ENCODE measurements at places on chromosomes 4 and X. TPM values are rescaled to one million over a fixed set of nuclear protein-coding genes. Genes with fewer than 3 reads are reported as not detected.

- DNase-seq, result no peak
These were observed 7.5 kb downstream of the SH3KBP1 start for GRCh38 chrX:19879735-19880378.

DNA sequence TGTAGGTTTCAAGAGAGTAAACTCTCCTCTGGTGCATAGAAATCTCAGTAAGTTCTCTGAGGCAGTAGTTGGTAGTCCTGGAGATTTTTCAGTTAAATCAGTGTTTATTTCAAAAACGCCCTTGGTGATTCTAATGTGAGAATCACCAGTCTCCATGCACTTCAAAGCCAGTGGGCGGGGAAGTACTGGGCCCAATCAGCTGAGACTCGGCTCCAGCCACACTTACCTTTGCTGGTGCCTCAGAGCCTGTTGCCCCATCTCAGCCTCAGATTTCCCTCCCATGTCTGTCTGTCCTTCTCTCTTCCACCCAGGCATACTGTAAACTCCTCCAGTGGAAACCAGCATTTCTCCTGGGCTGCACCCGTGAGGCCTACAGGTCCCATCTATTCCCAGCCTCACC is 7.4 kb upstream of the MGST2 start:
- no peak for DNase-seq

- DNase-seq, result no peak
These were observed 29.4 kb upstream of the CENPU start for GRCh38 chr4:184763150-184763780.

GRCh38 chrX:122586831-122587230 is 597.2 kb upstream of the GRIA3 start:
- DNase-seq, result no peak

GRCh38 chrX:40005292-40006011 is 92.3 kb downstream of the BCOR start:
- DNase-seq, result no peak

DNA sequence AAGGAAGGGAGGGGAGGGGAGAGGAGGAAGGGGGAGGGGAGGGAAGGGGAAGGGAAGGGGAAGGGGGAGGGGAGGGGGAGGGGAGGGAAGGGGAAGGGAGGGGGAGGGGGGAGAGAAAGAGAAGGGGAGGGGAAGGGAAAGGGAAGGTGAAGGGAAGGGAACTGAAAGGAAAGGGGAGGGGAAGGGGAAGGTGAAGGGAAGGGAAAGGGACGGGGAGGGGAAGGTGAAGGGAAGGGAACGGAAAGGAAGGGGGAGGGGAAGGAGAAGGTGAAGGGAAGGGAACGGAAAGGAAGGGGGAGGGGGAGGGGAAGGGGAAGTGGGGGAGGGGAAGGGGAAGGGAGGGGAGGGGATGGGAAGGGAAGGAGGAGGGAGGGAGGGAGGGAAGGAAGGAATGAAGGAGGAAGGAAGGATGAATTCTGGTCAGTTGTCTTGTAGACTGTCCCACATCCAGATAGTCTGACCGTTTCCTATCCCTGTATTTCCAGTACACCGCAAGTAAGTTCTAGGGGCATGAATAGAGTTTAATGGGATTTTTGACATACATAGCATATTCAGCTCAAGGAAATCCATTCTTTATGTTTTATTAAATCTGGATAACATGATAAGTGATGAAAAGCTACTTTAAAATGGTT is 20.4 kb downstream of the HERC5 start:
- no peak for DNase-seq

- DNase-seq, result no peak
These were observed 90.4 kb upstream of the RASGEF1B start for GRCh38 chr4:81562093-81562492.

GRCh38 chr4:145937971-145938611 is 532 bp downstream of the ZNF827 start:
- DNase-seq, result no peak

DNA sequence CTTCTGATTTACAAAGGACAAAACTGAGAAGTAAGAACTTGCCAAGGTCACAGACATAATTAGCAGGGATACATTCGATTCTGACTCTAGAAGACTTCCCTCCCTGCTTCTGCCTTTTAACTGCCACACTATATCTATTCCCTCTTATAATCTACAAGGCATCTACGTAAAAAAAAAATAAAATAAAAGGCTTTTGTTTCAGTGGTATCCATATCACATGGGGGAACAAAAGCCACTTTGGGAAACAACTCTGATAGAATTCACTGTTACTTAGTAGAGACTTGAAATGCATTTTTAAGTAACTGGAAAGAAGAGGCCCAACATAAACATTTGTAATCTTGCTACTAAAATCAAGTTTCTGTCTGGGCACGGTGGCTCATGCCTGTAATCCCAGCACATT is 247.2 kb downstream of the SCFD2 start:
- no peak for DNase-seq

GRCh38 chrX:64204701-64205440 is 637 bp downstream of the AMER1 start:
- no peak for DNase-seq

DNA sequence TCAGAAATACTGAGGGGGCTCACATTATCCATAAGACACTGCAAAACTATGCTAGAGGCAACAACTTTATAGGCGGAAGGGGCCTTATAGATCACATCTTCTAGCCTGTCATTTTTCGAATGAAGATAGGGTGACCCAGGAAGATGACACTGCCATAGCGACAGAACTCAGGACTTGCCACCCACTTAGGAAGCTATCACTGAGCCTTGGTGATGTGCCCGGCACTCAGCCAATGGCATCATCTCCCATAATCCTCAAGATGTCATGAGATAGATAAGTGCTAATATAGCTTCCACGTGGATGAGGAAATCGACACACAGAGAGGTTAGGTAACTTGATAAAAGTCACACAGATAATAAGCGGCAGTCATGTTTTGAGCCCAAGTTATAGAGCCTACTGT is 346.6 kb downstream of the DHX15 start:
- no peak for DNase-seq

GRCh38 chrX:127038065-127038464 is 218.5 kb downstream of the PRR32 start:
- DNase-seq, result no peak

DNA sequence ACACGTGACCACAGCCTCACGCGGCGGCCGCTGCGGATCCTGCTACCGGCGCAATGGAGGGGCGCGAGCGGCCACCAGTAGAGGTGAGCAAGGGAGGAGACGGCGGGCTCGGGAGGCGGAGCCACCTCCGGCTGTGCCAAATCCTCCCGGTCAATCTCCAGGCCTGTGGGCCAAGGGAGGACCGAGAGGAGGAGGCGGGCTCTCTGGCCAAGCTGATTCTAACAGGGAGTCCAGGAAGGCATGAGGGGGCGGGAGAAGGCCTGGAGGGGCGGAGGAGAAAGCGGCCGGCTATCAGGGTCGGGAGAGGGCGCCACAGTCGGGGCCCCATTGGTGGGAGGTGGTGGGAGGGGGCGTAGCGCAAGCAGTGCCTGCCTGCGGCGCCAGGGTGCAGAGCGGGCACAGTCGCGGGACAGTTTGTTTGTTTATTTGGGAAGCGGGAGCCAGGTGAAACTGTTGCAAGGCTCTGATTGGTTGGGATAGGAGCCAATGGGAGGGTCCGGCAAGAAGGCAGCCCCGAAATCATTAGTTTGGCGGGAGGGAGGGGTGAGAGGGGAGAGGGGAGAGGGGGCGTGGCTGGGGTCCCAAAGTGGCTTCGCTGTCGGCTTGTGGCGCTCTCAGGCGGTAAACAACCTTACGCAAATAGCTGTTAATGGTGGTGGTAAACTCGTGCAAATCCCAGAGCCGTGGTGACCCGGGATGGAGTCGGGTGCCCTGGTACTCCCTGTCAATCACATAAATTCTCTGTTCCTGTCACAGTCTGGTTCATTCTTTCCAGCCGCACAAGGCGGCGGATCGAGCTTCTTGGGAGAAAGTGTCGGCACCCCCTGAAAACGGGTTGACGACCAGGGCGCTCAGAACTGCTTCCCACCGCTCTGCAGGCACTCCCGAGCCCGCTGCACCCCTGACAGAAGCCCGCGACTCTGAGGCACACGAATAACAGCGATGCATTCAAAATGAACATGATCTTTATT is at the start of gene IRS4:
Gene IRS4, minus strand, starts transcription at position 55 of the 971 bp plus-strand sequence.
- DNase-seq, result no peak

GRCh38 chrX:39728025-39728424 is 369.7 kb downstream of the BCOR start:
- no peak for DNase-seq

GRCh38 chr4:186037692-186038658 is 31.0 kb upstream of the TLR3 start:
- no peak for DNase-seq

DNA sequence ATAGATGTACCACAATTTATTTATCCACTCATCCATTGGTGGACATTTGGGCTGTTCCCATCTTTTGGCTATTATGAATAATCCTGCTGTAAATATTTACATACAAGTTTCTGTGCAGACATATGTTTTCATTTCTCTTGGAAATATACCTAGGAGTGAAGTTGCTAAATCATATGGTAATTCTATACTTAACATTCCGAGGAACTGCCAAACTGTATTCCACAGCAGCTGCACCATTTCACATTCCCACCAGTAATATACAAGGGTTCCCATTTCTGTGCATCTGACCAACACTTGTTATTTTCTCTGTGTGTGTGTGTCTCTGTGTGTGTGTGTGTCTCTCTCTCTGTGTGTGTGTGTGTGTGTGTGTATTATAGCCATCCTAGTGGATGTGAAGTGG is 15.4 kb upstream of the DOCK11 start:
- DNase-seq, result no peak

GRCh38 chr4:189364032-189364449 is 576.6 kb upstream of the FRG1 start:
- DNase-seq, result no peak

- DNase-seq, result no peak
These were observed 9.2 kb downstream of the CTSO start for GRCh38 chr4:155944516-155944915.

GRCh38 chrX:100407147-100407783 is 2.8 kb downstream of the PCDH19 start:
- DNase-seq, result no peak

CFP gene
- total RNA-seq, result 1.1 TPM

BEND4 gene
- total RNA-seq, result not detected

RBM47 gene
- 40.2 TPM for total RNA-seq

GABRG1 gene
- total RNA-seq, result not detected

IGFBP7 gene
- total RNA-seq, result 152 TPM

GAB3 gene
- 0.95 TPM for total RNA-seq

SYNPO2 gene
- total RNA-seq, result 22.9 TPM

CLTRN gene
- total RNA-seq, result 0.48 TPM

C4orf36 gene
- not detected for total RNA-seq
